CD4-positive, alpha-beta T cell (primary cell): ENCODE measurements at places on chromosomes 4 and X. TPM values are rescaled to one million over a fixed set of nuclear protein-coding genes. Genes with fewer than 3 reads are reported as not detected.
A peak's percentile ranks its signal among the peaks of the same experiment; 100 is the strongest.

Gene PNMA6E
- total RNA-seq, result not detected

GRCh38 chr4:38671592-38671940 lies 7.6 kb downstream of the KLF3 start:
- peak overlapping the region; percentile 71 for H3K27ac ChIP-seq
- peak overlapping the region; percentile 22 for H3K4me3 ChIP-seq
- H3K27me3 ChIP-seq, result no peaks in the 10 kb centered on the region
- no peak for DNase-seq
- H3K36me3 ChIP-seq, result peaks cover 10% of the 10 kb centered on the region

GRCh38 chrX:134669378-134670098 lies 11.3 kb upstream of the PLAC1 start:
- H3K4me3 ChIP-seq, result no peak overlapping the region
- no peaks in the 10 kb centered on the region for H3K36me3 ChIP-seq
- DNase-seq, result no peak
- no peak overlapping the region for H3K27ac ChIP-seq
- H3K4me1 ChIP-seq, result no peaks in the 10 kb centered on the region
- no peaks in the 10 kb centered on the region for H3K27me3 ChIP-seq

DNA sequence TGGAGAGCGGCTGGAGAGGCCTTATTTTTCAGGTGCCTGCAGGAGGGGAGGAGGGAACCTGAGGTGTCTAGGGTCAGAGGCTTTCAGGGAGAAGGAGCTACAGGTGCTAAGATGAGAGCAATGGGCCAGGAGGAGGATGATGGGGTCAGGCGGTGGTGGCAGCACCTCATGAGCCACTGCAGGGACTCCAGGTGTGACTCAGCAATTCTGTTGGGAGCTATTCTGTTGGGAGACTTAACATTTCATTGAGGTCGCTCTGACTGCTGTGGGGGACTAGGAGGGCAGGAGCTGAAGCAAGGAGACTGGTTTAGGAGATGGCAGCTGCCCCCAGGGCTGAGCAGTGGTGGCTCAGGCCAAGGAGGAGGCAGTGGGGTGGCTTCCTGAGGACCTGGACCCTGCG lies 65.0 kb downstream of the CLDN34 start:
- H3K27ac ChIP-seq, result no peak overlapping the region
- no peaks in the 10 kb centered on the region for H3K4me1 ChIP-seq
- H3K27me3 ChIP-seq, result no peaks in the 10 kb centered on the region
- no peak for DNase-seq
- no peaks in the 10 kb centered on the region for H3K36me3 ChIP-seq

DNA sequence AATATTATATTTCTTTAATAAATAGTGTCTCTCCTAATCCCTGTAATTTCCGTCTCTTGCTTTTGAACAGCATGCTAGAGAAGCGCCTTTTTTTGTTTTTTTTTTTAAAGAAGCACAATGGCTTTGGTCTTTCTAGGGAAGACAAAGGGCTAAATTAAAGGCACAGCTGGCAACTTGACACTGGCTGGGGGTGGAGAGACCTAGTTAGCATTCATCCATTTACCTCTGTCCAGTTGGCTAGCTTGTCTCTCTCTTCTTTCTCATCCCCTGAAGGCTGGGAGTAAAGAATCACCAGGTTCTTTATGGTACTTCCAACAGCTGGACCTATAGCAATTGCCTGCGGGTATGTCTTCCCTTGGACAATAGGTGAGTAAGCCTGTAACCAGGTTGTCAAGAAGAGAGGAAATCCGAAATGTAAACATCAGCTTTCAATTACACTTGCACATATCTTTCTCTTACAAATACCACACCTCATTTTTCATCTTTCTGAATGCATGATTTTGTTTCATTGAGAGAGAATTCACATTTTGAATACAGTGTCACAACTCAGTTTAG lies 178.4 kb upstream of the GPR101 start:
- no peaks in the 10 kb centered on the region for H3K4me1 ChIP-seq
- no peak overlapping the region for H3K4me3 ChIP-seq
- no peaks in the 10 kb centered on the region for H3K27me3 ChIP-seq
- DNase-seq, result no peak
- H3K36me3 ChIP-seq, result no peaks in the 10 kb centered on the region

- peaks cover 61% of the 10 kb centered on the region for H3K4me1 ChIP-seq
- DNase-seq, result no peak
- no peaks in the 10 kb centered on the region for H3K27me3 ChIP-seq
- H3K27ac ChIP-seq, result no peak overlapping the region
- no peak overlapping the region for H3K4me3 ChIP-seq
- H3K36me3 ChIP-seq, result peaks cover 51% of the 10 kb centered on the region
These were observed 6.9 kb downstream of the CTBP1 start for GRCh38 chr4:1241936-1242505.

GRCh38 chr4:37365888-37366287 lies 121.3 kb downstream of the NWD2 start:
- no peak for DNase-seq
- no peak overlapping the region for H3K4me3 ChIP-seq
- no peaks in the 10 kb centered on the region for H3K27me3 ChIP-seq
- no peaks in the 10 kb centered on the region for H3K4me1 ChIP-seq
- H3K36me3 ChIP-seq, result no peaks in the 10 kb centered on the region

DNA sequence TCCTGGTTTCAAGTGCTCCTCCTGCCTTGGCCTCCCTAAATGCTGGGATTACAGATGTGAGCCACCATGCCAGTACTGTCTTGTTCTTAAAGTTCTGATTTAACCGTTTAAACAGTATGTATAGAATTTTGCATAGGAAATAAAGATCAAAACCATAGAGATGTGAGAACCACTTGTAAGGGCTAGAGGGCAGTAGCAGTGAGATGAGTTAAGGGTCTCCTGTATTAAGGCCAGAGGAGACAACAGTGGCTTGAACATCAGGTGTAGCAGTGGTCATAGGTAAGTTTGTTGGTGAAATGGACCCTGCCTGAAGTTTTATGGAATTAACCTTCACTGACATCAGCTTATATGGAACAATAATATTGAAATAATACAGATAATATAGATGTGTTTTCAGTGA lies 155.7 kb downstream of the SLC4A4 start:
- no peaks in the 10 kb centered on the region for H3K4me1 ChIP-seq
- no peaks in the 10 kb centered on the region for H3K36me3 ChIP-seq
- H3K27ac ChIP-seq, result no peak overlapping the region
- no peak for DNase-seq
